ENCODE measurements at places on chromosomes 16 and 17.

DNA sequence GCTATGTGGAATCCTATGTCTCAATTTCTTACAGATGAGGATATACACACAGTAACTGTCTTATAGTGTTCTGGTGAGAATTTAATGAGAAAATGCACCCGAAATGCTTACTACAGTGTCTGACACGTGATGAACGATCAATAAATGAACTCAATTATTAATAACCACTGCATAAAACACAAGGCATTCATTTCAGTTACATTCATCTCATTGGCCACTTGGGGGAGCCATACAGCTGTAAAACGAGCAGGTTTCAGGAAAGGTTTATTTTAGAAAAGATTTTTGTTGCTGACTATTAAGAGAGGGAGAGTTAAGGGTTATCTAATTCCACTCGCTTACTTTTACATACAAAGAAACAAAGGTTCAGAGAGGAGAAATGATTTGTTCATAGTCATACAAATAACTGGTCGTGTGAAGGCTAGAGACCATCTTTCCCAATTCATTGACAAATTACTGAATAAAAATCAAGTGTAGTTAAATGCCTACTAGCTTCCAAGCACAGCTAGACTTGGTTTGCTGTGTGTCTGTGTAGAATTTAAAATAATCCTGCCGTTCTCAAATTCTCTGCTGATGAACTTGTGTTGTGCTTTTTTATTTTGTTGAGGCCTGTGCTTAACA lies 160.1 kb downstream of the MAP2K4 start:
- DNase-seq = no peak

DNA sequence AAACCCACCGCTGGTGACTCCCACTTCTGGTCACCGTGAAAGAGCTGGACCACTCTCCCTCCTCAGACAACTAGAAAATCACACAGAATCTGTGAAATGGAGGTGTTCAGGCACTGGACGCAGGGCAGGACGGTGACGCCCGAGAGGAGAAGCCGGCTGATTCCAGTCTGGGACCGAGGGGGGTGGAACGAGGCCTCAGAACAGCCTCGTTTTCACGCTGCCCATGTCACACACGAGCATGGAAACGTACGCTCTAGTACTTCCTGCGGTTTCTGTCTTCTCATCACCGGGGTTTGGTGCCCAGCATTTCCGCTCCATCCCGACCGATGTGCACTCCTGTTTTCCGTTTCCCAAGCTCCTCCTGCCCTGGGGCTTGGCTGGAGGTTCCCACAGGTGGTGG lies 101.8 kb upstream of the METRNL start:
- DNase-seq = no peak

DNA sequence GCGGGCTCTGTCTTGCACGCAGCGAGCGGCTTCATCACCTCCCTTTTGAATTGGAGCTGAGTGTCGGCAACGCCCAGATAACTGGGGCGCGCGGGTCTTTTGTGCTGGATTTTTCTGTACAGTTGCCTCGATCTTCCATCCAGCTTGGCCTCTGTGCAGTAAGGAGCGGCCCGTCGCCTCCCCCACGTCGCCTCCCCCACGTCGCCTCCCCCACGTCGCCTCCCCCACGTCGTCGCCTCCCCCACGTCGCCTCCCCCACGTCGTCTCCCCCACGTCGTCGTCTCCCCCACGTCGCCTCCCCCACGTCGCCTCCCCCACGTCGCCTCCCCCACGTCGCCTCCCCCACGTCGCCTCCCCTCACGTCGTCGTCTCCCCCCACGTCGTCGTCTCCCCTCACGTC lies 15.7 kb upstream of the PRR35 start:
- DNase-seq = no peak

DNA sequence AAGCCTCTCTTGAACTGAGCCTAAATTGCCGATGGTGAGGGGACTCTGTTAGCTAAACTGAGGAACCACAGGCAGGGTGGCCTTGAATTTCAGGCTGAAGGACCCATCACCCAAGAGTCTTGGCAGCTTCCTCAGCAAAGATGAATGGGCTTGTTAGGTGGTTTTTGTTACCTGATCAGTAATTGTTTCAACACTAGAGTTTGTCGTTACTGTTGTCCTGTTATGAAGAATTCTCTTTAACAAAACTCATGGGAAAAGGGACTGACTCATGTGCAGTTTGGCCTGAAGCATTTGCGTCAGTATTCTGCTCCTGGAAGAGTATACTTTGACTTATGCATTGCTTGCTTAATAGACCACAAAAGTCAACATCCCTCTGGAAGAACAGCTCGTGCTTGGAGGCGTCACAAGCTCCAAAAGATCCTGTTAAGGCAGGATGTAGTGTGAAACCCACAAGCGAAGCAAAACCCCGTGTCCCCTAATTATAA lies 206.0 kb downstream of the IRX3 start:
- DNase-seq = no peak

GRCh38 chr17:17341452-17341851 lies 38.3 kb downstream of the NT5M start:
- DNase-seq = no peak

- DNase-seq = peak; percentile 51
These were observed 5.3 kb upstream of the NTN3 start for GRCh38 chr16:2465653-2466415.

GRCh38 chr17:46195217-46195855 lies 2.1 kb upstream of the KANSL1 start:
- DNase-seq = no peak
